ENCODE measurements at places on chromosomes 2 and 18.

GRCh38 chr2:12930391-12930790 is 213.7 kb downstream of the TRIB2 start:
- DNase-seq, result no peak

DNA sequence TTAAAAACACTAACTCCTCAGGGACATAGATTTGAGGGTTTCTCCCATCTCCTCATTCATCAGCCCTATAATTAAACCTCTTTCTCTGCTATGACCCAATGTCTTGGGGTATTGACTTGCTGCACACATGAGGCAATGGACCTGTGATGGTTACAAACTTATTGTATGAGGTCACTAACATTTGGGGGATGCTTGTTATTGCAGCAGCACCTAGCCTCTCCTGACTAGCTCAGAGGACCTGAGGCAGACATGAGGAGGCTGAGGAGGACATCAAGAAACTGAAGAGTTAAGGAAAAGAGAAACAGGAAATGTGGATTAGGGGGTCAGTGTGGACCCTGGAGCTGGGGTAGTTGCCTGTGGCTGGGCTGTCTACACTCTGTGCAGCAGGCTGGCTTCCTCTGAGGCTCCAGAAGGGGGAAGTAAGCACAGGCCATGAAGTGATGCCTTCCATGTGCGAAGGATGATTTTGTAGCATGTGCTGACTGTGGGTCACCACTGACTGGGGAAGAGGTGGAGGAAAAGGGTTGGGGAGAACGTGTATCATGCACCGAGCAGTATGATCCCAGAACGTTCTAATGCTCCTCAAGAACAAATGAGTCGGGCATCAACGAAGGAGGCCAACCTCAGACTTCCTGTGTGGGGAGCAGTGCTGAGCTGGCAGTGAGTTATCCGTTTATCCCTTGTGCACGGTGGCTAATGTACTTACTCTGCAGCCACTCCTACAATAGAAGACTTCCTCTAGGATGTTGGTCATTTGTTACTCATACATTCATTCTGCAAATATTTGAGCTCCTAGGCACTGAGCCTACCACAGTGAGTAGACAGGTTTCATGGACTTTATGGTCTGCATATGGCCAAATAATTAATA is 42.1 kb upstream of the RFX8 start:
- no peak for DNase-seq

- no peak for DNase-seq
These were observed 197.4 kb downstream of the NBAS start for GRCh38 chr2:15363734-15364133.

DNA sequence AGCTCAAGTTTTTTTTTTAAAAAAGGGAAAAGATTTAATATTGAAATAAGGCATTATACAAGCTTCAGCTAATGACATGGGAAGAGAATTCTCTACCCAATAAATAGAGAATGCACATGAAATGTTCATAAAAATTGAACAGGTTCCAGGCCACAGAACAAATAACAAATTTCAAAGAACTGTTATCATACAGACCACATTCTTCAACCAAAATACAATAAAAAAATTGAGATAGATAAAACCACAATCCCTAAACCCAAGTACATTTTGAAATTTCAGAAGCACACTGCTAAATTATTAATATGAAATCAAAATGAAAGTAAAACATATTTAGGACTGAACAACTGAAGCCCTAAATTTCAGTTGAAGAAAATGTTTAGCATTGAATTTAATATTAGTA is 89.6 kb downstream of the BCL2 start:
- DNase-seq, result no peak

DNA sequence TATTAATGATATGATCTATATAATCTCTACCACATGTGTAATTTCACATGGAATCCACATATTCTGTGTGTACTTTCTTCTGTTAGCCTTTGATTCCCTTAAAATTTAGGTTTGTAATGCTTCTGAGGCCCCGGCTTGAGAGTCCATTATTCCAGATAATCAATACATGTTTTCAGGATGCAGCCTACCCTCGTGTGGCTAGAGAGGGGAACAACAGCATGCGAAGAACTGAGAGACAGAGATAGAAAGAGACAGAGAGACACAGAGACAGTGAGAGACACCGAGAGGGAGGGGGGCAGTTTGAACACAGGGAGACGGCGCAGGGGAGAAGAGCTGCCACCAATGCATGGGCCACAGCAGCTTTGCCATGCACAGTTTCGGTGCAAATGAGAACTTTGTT is 185.4 kb downstream of the SNTG2 start:
- no peak for DNase-seq

- no peak for DNase-seq
These were observed 250.1 kb upstream of the VRK2 start for GRCh38 chr2:57796527-57796926.

Data from putamen (tissue), 1 donor.